ENCODE measurements at places on chromosomes 11 and 22.
A peak's percentile ranks its signal among the peaks of the same experiment; 100 is the strongest.

DNA sequence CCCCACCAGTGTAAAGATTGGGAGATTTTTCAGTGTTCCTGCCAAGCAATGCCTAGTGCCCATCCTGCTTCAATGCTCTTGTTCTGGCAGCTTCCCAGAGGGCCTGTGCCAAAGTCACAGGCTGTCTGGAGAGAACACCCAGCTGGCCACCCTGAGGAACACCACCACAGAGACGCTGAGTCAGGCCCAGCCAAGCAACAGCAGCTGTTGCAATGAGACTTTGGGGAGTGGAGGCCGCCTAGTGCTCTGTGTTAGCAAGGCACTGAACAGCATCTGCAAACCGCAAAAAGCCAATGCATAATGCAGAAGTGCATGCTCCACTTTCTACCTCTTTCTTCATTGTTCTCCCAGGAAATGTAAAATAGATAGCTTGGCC lies 168.1 kb downstream of the NXPE2 start:
- DNase-seq: no peak

- DNase-seq: no peak
Measured at GRCh38 chr11:8126649-8127289, 42.1 kb downstream of the RIC3 start.

DNA sequence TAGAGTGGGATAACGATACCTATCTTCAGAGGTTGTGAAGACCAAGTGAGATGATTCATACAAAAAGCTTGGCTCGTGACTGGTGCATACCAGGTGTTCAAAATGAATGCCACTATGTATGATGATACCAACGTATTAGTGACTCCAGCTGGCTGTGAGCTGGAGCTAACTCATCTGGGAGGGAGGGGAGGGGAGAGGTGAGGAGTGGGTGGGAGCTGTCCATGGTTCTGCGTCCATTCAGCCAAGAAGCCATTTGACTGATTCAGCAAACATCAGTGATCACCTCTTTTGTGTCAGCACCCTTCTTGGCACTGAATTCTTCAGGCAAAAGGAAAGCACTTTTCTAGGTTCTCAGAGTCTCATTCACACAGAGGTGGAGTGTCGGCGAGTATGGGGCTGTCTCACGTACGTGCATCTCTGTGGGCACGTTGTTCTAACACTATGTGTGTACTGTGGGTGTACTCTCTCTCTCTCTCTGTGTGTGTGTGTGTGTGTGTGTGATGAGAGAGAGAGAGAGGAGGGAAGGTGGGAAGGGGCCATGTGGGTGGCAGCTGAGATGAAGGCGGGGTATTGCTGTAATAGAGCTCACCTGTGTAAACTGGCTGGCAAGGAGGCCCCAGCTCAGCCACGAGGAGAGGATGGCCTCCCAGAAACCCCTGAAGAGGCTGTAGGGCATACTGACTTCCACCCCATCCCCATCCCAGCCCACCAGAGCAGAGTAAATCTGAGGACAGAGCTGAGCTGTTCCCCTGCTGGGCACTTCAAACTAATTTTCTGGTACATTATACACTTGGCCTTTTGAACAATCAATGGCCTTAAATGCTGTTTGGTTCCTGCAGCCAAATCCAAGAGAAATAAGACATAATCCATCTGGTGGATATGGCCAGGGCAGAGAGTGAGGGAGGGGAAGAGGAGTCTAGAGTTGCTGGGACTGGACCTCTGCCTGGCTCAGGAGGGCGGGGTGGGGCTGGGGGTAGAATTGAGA lies 96.1 kb upstream of the THY1 start:
- DNase-seq: no peak

DNA sequence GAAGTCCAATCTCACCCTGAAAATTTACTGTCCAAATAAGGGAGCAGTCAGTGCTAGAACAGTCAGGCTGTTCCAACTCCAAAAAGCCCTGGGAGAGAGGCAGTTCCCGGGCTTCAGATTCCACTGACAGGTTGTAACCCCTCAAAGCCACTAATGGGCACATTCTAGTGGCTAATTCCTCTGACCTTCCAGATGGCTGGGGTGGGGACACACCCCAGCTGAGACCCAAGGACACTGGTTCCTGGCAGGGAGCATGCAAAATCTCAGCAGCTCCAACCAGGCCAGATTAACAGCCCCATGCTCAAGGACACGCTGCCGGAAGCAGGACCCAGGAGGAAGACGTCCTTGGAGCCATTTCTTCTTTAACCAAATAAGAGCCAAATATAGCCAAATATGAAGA lies 92.7 kb downstream of the RPL27A start:
- DNase-seq: no peak

DNA sequence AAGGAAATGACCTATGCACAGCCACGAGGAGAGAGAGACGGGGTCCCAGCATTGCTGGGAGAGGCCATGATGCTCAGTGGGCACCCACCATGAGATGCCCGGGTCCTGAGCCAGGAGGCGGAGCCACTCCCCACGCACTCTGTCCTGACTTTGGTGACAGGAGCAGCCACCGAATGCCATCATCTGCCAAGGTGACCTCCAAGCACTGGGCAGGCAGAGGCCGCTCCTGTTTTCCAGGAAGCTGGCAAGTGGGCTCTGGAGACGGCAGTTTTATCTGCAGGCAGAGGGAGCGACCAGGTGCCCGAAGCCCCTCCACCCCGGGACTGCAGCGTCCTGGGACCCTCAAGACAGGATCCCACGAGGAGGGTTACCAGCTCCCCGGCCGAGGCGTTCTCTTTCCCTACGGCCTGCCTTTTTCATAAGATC lies 453.9 kb downstream of the BRD1 start:
- DNase-seq: no peak

DNA sequence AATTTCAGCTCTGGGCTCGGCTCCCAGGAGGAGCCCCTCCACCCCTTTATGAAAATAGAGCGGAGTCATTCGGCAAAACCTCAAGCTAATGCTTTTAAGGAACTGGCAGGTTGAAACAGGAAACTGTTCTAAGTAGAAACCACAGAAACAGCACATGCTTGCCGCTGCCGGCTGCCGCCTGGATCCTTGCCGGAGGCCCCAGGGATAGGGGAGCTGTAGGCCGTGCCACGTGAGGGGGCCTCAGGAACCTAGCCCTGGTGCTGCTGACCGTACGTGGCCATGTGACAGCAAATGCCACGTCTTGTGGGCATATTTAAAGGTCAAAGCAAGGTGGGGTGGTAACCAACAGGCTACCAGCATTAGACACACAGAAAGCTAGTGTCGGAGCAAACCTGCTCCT lies 77.9 kb upstream of the TIMP3 start:
- DNase-seq: peak; percentile 43

DNA sequence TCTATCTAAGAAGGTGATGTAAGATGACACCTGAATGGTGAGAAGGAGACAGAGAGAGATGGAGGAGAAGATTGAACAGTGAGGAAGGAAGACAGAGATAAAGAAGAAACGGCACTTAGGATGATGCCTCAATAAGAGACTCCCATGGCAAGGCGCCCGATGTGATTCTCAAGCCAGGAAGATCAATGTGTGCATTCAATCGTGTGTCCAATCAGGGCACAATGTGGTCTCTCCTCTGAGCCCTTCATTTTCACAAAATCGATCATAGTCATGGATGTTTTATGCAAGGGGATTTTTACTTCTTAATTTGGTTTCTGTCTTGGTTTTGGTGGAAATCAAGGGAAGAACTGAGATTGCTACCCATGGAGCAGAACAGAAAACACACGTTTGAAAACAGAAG lies 19.9 kb upstream of the TMPRSS13 start:
- no peak for DNase-seq

DNA sequence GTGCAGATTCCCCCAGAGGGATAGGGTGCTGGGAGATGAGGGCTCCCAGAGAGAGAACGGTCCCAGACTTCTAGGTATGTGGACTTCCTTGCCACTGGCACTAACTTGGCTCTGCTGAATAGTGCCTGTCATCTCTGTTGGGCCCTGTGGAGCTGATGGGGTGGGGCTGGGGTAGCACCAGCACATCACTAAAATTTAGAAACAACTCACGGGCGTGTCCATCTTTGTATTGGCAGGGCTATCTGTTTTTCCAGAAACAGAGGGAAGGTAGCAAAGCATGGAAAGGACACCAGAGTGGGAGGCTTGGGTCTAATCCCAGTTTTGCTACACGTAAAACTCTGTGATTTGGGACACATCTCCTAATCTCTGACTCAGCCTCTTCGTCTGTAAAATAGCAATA lies 25.8 kb downstream of the SWAP70 start:
- no peak for DNase-seq

DNA sequence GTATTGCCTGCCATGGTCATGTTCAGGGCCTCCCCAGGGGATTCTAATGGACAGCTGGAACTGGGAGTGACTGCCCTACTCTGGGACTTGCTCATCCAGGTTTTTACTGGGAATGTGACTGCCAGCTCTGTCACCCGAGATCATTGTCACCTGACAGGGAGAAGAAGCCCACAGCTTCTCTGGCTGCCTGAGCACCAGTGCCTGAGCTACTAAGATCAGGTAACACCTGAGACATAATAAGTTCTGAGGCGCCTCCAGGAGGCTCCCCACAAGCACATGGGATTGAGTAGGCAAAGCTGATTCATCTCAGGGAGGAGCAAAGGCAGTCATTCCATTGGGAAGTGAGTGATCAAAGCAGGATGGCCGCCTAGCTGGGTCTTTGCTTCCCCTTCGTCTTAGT lies 84.2 kb upstream of the GALNT18 start:
- no peak for DNase-seq

DNA sequence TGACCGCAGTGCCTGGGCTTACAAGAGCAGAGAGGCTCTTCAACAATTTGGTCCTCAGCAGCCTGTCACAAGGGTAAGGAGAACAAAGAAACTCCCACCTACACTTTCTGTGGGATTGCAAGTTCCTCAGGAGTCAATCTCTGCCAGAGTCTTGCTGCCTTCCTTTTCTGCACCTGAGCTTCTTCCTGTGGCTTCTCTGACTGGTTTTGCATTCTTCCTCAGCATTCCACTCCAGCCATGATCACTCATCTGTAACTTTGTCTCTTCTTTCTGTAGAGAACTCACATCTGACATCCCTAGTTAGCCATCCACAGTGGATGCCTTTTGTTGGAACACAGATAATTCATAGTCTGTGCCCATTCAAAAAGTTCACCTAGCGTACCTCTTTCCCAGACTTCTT lies 14.2 kb upstream of the OR6A2 start:
- DNase-seq: no peak

DNA sequence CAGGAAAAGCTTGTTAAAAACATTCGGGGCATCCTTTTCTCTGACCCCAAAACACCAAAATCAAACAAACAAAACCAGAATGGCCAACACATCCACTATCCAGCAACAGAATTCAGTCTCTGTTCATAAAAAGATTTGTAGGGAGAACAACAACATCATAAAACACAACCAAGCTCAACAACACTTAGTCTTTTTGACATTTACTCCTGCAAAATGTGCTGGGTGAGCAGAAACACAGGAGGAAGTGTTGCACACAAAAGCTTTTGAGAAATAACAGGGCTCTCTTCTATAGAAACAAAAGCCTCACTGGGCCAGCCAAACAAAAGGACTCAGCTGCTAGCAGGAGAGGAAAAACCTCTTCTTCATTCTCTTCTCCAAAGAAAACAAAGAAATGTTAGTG lies 736.0 kb upstream of the CCDC90B start:
- no peak for DNase-seq

GRCh38 chr11:94171693-94172440 lies 43.2 kb downstream of the PANX1 start:
- DNase-seq: peak; percentile 22

GRCh38 chr22:27988704-27989103 lies 69.6 kb upstream of the PITPNB start:
- no peak for DNase-seq

- DNase-seq: peak; percentile 68
Measured at GRCh38 chr11:75280227-75280701, 39.7 kb downstream of the TPBGL start.

DNA sequence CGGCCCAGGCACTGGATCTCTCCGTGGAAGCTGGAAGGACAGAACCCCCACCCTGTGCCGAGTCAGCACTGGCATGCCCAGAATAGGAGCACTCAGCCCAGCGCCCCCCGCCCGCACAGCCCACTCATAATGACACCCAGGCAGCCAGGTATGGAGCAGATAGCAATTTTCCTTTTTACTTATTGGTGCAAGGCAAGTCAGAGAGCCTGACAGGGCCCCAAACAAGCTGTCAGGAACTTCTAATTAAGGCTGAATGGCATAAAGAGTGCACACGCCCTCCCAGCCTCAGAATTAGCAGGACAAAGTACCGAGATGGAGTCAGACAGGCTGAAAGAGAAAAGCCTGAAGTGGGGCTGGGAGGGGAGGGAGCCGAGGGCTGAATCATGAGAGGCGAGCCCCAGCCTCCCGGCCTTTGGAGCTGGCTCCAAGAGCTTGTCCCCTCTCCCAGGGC lies 76.9 kb downstream of the DSCAML1 start:
- no peak for DNase-seq

- DNase-seq: no peak
Measured at GRCh38 chr22:37827056-37827455, 3.9 kb downstream of the GALR3 start.

GRCh38 chr11:70661761-70662501 lies 263.6 kb downstream of the CTTN start:
- no peak for DNase-seq

DNA sequence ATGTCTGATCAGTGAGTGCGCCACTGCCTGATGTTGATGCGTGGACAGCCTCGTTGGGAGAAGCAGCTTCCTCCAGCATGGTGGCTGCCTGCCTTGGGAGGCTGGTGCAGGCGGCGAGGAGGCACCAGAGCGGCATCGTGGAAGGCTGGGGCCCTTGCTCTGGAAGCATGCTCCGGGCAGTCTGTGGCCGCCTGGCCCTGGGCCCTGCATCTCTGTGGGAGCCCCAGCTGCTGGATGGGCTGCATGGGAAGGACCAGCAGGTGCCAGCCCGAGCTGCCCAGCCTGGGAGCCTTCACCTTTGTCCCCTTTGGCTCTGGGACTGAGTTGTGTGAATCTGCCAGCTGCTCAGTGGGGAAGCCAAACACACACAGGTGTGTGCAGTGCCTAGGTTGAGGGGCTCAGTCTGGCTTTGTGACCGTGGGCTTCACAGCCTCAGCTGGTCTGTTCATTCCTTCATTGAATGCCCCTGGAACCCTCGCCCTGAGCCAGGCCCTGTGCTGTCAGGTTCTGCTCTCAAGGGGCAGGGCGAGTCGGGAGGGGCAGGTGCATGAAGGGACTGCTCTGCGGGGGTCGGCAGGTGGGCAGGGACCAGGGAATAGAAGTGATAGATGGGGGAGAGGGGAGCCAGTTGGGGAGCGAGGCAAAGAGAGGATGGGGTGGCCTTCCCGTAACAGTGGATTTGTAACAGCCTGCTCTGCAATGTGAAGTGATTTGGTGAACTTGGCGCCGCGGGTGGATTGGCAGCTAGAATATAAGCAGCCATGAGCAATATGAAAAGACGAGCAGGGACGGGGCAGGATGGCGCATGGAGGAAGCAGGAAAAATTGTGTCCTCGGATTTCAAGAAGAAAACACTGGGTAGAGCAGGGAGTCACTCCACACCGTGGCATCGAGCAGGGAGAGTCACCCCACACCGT lies 354.2 kb downstream of the TBC1D22A start:
- no peak for DNase-seq
